ENCODE measurements at places on chromosomes 3 and 15.

DNA sequence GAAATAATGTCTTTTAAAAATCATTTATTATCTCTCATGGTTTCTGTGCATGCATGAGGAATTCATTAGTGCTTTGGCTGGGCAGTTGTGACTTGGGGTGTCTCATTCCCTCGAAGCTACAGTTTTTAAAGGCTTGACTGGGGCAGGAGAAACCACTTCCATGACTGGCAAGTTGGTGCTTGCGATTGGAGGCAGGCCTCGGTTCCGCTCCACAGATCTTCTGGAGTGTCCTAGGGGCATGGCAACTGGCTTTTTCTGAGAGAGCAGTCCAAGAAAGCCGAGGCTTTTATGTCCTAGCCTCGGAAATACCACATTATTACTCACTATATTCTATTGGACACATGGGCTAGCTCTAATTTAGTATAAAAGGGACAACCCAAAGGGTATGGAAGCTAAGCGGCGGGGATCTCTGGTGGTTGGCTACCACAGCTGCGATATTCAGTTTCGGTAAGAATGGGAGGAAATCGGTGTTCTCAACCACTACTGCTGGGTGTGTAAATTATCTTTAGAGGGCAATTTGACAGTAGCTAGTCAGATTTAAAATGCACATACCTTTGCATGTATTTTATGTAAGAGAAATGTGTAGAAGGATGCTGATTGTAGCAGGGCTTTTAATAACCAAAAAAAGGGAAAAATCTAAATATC lies 48.8 kb upstream of the TOP2B start:
- DNase-seq, result no peak

GRCh38 chr3:197446700-197447056 lies 109.1 kb downstream of the BDH1 start:
- DNase-seq, result no peak

DNA sequence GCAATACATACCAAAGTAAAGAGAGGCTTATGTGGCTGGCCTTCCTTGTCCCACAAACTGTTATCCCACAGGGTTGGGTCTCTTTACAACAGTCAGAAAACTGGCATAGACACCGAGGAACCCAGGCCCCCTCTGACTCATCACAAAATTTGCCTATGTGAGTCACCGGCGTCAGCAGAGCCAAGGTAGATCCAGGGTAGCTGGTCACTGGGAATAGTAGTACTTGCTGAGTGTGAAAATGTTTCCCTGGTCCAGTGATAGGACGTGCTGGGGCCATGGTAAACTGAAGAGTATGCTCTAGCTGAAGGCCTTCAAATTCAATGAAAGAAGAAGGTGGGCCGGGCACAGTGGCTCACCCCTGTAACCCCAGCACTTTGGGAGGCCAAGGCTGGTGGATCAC lies 27.1 kb upstream of the SKIL start:
- DNase-seq, result peak; percentile 90

- peak; percentile 40 for DNase-seq
These were observed 627 bp downstream of the NT5DC2 start for GRCh38 chr3:52532838-52533622.

- peak; percentile 80 for DNase-seq
These were observed 5.0 kb upstream of the IL17RE start for GRCh38 chr3:9897408-9898372.

DNA sequence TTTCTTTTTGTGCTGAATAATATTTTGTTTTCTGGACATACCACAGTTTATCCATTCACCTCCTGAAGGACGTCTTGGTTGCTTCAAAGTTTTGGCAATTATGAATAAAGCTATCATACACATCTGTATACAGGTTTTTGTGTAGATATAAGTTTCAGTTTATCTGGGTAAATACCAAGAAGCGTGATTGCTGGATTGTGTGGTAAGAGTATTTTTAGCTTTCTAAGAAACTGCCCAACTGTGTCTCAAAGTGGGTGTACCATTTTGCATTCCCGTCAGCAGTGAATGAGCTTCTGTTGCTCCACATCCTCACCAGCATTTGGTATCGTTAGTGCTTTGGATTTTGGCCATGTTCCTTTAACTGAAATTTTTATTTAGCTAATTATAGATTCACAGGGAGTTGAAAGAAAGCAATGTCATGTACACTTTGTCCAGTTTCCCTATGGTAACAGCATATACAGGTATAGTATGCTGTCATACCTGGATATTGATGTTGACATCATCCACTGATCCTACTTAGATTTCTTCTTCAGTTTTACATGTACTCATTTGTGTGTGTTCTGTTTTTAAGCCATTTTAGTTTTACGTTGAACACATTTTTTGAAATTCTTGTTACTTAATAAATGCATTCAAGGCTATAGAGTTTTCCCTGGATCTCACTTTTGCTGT lies 11.9 kb downstream of the ARID3B start:
- no peak for DNase-seq

DNA sequence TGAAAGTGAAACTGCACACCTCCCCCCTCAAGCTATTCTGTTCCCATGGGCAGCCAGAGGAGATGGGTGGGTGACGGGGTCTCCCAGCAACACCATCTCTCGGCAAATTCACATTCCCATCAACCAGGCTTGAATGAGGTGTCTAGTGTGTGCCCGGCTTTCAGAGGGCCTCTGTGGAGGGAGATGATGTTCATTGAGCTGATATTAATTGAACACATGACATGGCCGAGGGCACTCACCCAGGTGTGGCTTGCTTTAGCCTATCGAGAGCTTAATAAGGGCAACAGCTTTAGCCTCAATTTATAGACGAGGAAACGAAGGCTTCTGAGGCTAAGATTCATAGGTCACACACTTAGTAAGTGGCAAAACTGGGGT lies 288.0 kb downstream of the UACA start:
- no peak for DNase-seq

DNA sequence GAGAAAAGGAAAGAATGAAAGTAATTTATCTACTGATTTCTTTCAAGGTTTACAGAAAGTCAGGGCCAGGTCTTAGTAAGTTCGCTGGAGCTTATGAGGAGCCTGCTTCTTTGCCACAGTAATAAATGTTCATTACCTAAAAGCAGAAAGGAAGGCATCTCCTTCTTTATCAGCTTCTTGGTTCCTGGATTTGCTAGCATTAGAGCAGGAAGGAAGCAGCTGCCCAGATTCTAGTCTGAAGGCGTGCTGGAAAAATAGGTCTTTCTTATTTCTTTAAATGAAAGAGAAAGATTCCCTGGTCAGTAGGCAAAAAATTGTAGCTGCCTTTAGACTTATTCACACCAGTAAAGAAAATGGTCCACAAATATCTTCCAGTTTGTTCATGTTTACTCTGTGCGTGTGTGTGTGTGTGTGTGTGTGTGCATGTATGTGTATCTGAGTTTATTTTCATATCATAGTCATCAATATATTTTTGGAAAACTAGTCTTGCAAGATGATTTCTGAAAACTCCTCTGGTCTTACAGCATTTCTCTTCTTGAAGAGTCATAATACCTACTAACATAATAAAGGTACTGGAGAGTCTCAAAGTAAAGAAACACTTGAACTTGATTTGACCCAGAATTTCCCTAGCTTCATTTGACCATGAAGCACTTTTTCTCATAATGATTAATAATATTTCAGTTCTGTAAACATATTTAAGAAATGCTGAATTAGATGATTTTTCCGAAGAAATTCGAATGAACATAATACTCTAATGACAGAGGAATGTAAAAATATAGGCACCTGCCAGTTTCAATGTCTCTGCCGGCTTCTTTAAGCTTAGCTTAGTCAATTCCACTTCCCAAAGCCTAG lies 255.3 kb upstream of the ZPLD1 start:
- DNase-seq, result no peak

DNA sequence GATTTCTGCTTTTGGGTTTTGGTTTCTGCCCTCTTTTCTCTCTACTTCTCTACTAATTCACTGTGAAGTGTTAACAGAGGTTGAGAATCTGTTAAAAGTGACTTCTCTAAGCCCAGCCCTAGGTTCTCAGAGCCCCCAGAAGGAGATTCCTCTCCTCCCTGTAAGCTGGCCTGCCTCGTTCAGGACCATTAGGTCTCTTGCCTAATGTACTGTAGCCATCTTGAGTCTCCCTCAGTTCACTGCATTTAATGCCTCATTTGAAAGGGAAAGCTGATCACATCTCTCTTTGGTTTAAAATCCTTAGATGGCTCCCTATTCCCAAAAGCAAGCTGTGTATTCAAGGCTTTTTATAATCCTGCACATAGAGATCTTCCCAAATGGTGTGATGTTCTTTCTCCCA lies 16.3 kb downstream of the RTP1 start:
- no peak for DNase-seq

- DNase-seq, result no peak
These were observed 528.4 kb downstream of the OCA2 start for GRCh38 chr15:27570746-27571145.

DNA sequence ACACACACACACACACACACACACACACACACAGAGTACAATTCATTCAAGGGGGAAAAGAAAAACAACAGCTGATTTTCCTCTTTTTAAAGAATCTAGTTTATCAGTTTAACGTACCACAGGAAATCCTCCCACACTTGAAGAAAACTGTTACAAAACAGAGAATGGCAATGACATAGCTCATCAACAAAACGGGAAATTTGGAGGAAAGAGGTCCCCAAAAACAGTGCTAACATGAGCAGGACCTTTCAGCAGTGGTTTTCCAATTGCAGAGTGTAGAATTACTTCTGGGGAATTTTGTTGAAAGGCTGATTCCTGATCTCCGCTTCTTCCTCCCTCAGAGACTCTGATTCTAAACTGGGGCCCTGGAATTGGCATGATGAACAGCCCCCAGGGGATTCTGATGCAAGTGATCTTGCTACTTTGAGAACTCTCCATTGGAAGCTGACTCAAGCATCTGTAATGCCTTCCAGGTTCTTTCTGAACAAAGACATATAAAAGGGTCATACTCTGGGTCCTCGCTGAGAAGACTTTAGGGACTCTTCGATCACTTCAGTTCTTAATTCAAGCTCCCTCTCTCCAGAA lies 442.6 kb upstream of the PROK2 start:
- no peak for DNase-seq

DNA sequence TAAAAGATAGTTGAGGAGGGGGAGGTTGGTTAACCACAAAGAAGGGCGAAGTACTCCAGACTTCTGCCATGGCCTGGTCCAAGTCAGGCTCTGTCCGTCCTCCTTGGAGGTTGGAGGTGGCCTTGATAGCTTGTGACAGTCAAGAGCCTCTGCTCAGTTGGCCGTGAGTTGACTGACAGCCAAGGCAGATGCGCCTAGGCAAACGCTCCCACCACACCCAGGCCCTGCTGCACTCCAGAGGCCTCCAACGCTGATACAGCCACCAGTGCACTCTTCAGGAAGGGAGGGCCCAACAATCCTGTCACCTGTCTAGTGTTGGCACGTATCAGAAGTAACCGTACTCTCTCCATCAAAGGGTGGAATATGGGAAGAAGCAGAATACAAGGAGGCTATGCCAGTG lies 9.3 kb downstream of the RBPMS2 start:
- DNase-seq, result no peak

All from Calu3 (cell line).